ENCODE measurements at places on chromosomes 1 and 21.

DNA sequence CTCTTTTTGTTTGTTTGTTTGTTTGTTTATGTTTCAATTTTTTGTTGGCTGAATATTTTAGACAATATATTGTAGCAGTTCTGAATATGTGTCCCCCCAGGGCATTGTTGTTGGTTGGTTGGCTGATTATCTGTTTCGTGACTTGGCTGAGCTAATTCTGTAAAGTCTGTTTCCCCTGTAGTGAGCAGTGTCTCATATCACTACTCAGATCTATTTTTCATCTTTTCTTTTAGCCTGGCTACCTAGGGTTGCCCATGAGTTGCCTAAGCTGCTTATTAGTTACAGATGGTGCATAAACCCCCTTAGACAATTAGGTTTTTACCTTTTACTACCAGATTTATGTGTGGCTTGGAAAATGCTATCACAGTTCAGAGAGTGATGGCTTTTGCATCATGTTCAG, 32.3 kb downstream of the CFAP57 start:
- no peak for DNase-seq

DNA sequence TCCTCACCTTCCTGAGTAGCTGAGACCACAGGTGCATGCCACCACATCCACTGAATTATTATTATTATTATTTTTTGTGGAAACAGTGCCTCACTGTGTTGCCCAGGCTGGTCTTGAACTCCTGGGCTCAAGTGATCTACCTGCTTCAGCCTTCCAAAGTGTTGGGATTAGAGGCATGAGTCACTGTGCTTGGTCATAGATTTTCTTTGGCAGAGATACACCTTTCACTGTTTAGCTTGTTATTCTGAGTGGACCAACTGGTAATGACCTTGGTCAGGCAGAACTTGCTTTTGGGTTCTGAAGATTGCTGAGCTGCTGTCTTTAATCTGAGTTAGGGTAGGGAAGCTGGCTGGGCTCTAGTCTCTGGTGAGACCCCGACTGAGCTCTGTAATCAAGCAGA, 66.8 kb downstream of the DNAH14 start:
- no peak for DNase-seq

DNA sequence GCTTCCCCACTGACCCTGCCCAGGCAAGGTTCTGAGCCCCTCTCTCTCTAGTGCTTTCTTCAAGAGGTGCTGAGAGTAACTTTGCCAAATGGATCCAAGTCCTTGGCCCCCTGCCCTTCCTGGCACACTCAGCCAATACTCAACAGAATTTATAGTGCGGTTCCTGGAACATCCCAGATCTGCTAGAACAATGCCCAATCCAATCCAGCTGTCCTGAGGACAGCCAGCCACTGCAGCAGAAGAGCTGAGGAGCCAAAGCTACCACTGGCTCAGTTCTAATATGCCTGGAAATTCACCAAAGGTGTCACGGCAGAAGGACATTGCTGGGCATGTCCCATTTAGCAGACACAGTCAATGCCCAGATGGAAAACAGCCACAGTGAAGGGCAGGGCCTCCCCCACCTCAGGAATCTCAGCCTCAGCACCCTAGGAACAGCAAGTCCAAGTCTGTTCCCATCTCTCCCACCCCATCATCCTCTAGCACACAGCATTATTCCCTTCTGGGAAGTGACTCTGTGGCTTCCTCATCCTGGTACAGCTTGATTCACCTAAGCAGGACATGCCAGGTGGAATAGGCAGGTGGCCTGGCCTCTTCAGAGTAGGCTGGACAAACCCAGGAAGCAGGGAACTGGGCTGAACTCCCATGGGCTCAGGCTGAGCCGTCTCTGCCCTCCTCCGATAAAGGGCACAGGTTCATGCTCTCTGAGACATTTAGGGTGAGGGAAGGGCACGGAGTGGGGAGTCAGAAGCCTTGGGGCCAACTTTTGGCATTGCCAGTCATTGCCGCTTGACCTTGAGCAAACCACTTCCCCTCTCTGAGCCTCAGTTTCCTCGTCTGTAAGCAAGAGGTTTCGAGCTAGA, 24.6 kb downstream of the PMVK start:
- no peak for DNase-seq

GRCh38 chr1:245779797-245780755, 625.3 kb downstream of the KIF26B start:
- no peak for DNase-seq

DNA sequence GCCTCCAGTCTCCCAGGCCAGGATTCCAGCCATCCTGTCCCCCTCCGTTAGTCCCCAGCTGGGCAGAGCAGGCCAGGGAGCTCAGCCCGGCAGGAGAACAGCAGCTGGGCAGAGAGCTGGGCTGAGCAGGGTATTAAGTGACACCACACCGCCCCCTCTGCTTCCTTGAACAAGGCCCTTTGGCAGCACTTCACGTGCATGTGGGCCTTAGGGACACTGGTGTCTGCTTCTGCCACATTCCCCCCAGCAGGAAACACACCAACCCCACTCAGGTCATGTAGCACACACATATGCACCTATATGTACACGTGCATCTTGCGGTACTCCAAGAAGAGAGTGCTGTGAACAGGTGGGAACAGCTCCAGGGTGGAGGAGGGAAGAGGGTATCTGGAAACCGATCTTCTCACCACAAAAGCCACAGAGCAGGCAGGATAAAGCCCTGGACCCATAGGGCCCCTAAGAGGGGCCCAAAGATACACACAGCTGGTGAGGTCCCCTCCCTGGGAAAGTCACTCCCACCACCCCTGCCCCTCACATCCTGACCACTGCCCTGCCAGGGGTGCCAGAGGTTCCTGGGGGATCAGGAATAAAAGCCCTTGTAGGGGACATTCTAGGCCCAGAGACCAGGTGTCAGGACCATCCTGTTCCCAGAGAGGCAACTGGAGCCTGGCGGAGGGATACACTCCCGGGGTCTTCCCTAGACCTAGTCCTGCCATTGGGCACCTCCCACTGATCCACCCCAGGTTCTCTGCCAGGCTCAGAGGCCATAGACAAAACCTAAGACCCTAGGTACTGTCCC, 4.5 kb downstream of the EPHA2 start:
- no peak for DNase-seq

DNA sequence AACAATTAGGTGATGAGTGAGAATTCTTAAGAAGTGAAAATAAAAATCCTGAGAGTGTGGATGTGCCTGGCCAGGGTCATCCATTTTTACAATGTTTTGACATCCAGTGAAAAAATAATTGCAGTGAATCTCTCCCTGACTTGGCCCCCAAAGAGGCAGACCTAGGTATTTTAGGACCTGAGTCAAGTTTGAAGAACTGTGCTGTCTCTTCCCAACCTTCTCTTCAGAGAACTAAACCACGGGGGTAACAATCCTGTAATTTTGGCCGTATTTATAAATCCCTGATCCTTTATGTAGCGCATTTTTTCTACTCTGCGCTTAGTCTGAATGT, 43.3 kb upstream of the PPP2R5A start:
- DNase-seq = no peak

DNA sequence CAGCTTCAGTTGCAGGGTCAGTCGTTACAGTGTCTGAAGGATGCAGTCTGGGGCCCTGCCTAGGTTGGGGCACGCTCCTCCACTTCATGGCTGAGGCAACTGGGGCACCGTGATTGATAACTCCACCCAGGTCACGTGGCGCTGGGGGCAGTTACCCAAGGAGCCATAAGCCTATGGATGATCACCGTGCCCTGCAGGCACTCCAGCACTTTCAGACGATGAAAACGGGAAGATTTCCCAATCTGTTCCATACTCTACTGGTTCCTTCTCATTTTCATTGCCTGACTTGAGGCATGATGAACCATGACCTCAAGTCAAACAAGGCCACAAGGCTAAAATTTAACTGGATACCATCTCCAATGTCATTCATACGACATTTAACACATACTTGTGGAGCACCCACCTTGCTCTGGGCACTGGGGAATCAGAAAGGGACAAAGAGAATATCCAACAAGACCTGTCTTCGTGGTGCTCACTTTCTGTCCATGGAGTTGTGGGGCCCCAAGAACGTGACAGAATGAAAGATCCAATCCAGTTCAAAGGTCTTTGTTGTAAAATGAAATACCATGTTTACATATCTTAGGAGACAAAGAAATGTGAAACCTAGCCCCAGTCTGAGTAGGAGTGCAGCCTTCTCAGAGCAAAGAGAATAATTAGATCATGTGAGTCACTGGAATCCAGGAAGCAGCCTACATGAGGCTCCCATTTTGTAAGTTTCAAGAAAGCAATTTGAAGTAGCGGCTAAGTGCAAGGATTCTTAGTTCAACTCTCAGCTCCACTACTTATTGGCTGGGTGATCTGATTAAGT, 39.4 kb upstream of the SPOCD1 start:
- DNase-seq = no peak

DNA sequence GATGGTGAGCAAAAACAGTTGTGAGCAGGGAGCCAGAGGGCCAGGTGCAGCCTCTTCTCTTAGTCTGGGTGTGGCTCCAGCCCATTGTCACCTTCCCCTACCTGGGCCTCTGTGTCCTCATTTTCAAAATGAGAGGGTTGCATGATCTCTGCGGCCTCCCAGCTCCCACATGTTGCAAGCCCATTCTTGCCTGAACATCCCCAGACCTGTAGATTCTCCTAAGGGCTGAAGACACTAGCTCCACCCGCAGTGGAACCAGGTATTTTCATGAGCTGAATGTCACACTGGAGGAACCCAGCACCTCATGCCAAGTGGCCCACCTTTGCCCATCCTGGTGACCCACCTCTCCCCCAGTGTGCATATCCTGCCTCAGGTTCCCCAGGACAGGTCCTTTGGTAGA, 12.3 kb downstream of the IKBKE start:
- DNase-seq = no peak

GRCh38 chr1:212610575-212610967, 2.0 kb downstream of the ATF3 start:
- no peak for DNase-seq

DNA sequence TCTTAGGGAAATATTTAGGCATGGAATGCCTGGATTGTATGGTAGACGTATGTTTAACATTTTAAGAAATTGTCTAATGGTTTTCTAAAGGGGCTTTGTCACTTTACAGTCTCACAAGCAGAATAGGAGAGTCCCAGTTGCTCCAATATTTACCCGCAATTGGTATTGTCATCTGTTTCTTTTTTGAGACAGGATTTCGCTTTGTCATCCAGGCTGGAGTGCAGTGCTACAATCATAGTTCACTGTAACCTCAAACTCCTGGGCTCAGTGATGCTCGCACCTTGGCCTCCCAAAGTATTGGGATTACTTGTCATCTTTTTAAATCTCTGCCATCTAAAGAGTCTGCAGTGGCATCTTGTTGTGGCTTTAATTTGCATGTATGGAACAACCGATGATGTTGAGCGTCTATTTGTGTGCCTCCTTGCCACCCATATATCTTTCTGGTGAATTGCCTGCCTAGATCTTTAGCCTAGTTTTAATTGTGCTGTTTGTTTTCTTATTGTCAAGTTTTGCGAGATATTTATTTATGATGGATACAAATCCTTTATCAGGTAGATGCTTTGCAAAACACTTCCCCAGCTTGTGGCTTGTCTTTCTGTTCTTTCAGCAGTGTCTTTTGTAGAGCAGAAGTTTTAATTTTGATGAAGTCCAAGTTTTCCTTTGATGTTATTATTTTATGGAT, 32.0 kb upstream of the EDARADD start:
- DNase-seq = no peak

GRCh38 chr1:229218612-229219025, 52.3 kb upstream of the RAB4A start:
- no peak for DNase-seq

DNA sequence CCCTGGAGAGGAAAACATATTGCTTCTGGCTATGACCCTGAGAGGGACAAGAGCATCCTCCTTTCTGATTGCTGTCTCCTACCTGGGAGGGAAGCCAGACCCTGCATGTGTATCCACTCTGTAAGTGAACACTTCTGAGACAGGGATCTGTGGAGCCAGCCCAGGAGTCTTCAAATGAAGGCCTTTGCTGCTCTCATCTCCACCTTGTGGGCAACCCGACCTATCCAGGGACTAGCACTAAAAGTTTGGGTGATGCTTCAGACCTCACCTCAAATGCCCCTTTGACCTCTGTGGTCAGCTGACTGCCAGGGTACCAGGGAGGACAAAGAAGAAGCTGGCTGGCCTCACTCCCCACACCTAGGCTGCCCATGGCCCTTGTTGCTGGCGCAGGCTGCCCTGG, 64.7 kb downstream of the KCND3 start:
- DNase-seq = no peak

- DNase-seq = peak; percentile 27
Measured at GRCh38 chr1:53367503-53368313, 39.8 kb upstream of the LRP8 start.

DNA sequence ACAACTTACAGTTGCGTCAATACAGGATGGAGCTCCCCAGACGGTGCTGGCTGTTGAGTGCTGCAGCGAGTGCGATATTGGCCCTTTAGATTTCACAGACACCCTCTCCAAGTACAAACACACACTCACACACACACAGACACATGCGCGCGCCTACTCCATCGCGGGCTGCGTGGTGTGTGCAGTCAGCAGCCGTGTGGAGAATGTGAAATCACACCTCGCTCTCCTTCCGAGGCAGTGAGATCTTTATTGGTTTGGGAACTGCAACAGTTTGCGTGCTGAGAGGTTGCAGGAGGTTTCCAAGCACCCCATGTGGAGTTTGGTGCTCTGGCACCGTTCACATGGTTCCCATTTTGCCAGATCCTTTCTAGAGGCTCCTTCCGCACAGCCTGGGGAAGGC, 372.2 kb downstream of the RRAGC start:
- DNase-seq = no peak

GRCh38 chr1:221376286-221376685, 365.6 kb downstream of the DUSP10 start:
- DNase-seq = no peak

DNA sequence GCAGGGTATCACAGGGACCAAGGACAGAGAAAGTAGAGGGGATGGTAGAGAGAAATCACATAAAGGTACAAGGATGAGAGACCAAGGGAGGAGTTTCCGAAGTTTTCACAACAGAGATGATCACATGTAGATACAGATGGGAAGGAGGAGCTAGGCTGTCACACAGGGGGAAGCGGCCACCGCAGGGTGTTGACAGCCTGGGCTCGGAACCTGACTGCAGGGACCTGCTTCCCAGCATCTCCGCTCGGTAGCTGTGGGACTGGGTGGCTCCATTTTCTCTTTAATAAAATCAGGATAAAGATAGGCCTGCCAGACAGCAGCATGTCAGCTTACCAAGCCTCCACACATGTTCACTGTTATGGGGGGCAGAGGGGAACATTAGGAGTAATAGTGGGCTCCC, 32.3 kb downstream of the CDCA8 start:
- no peak for DNase-seq

DNA sequence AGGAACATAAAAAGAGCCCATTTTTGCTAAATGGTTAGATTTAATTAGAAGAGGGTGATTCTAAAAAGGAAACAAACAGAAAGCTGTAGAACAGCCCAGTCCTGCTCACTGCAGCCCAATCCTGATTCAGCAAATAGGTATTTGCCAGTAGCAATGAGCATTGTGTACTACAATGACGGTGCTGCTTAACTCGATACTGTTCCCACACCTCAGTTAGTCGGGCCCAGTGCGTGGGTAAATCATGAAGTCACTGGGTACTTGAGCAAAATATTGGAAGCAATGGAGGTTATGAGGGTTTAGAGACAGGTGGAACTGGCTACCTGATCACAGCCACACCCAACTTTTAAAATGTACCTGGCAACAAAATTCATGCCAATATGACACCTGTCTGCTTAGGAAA, 101.5 kb upstream of the ADGRL2 start:
- DNase-seq = no peak

- no peak for DNase-seq
Measured at GRCh38 chr21:33684068-33684467, 41.8 kb downstream of the ITSN1 start.

- DNase-seq = no peak
Measured at GRCh38 chr1:27143401-27143800, 11.5 kb downstream of the SLC9A1 start.

- DNase-seq = no peak
Measured at GRCh38 chr1:207894704-207895103, 16.2 kb downstream of the CD34 start.

- no peak for DNase-seq
Measured at GRCh38 chr1:22527555-22528296, 35.6 kb upstream of the EPHA8 start.

Measured in stimulated activated CD4-positive, alpha-beta T cell treated with anti-CD3 and anti-CD28 coated beads, Interleukin-15, amount 100 ng/mL, for 24 hours (primary cell).